ENCODE measurements at places on chromosomes 6 and 20. TPM values are rescaled to one million over a fixed set of nuclear protein-coding genes. Genes with fewer than 3 reads are reported as not detected.

The KCNQ2 gene
- not detected for total RNA-seq

The MYB gene
- total RNA-seq = 0.16 TPM

The SIRPB1 gene
- total RNA-seq = 7.6 TPM

The ATP6V1G2 gene
- total RNA-seq = 1.1 TPM

The RNF39 gene
- not detected for total RNA-seq

The KHDC1 gene
- total RNA-seq = 0.35 TPM

The NKX2-4 gene
- total RNA-seq = not detected

DNA sequence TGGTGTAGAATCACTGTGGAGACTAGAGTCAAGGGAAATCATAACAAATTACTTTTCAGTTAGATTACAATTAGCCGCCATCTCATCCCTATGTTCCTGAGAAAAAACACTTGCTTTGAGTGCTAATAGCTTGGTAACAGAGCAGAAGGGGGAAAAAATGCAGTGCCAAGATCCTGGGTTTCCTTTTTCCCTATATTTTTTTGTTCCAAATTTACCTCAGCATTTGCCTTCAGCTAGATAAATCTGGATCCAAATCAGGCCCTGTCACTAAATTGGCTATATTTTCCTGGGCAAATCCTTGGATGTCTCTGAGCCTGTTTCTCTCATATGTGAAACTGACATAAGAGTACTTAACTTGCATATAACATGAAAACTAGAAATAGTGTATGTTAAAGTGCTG is 86.0 kb downstream of the TENT5A start:
- no peak for DNase-seq

- DNase-seq = no peak
Measured at GRCh38 chr6:33169291-33170175, 22.7 kb downstream of the COL11A2 start.

DNA sequence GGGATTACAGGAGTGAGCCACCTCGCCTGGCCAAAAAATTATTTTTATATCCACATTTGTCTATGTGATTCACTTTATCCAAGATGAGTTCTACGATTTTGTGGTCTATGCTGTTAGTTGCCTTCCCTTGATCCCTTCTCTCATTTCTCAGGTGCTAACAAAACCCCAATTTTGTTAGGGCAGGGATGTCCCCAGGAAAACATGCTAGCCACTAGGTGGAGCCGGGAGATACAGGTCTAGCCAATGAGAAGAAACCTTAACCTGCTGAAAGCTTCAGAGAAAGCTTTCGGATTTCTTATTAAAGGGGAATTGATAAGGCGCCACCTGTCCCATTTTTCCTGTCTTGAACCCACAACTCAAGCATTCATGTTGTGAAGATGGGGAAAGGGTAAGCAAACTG is 167.4 kb upstream of the OLIG3 start:
- DNase-seq = no peak

- DNase-seq = no peak
Measured at GRCh38 chr6:69861986-69862385, 4.4 kb upstream of the COL19A1 start.

DNA sequence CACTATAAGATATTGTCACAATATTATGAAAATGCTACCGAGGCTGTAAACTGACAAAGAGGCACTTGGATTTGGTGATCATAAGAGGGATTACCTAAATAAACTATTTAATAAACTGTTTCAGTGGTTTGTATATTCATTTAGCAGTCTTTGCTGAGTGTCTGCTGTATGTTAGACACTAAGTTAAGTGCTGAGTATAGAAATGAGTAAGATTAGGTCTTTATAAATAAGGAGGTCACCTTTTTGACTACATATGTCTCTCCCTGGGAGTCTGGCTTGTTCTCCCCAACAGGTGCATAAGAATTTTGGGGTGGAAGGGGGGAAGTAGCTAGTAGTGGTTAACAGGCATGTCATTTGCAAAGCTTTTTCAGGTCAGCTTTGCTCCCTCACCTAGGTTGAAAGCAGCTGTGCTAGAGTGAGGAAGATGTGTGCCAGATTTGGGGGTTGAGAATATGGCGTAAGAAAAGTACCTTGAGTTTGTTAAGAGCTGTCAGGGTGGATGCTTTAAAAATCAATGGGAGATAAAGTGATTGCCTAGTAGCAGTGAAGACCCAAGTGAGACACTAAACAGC is 246.3 kb downstream of the ZFAND3 start:
- DNase-seq = no peak

GRCh38 chr6:42269974-42270510 is 52.4 kb upstream of the MRPS10 start:
- DNase-seq = no peak

- DNase-seq = no peak
Measured at GRCh38 chr6:62614442-62614841, 328.4 kb upstream of the KHDRBS2 start.

DNA sequence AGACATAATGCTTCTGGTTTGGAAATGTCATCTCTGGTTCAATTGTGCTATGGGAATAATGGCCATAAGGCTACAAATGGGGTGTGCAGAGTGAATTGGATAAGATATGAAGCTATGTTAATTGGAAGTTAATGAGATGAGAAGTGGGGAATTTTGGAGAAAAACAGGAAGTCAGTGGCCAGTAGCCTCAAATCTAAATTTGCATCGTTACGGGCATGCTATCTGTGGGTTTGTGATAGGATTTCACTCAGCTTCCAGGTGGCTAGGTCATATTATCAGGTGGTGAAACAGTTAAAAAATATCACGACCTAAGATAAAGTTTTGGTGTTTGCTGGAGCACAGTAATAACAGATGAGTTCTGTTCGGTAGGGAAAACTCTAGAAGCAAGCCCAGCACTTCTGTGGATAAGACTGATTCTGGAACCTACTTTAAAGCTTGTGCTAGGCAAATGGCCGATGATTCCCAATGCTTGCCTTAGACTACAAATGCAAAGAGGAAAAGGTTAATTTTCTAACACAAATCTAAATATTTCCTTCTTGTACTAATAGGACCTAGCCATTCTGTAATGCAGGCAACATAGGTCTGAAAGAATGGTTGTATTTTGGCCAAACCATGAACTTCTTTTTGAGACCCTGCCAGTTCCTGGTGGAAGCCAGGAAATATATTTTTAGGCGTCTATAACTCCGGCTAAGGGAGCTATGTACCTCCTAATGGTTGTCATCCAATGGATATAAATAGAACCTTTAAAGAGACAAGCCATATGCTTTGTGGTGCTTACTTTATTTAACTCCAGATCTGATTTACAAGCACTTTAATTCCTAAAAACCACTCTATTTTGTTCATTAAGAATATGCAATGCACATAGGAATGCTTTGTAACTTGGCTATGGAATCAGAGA is 111.0 kb downstream of the PLCB1 start:
- DNase-seq = no peak

DNA sequence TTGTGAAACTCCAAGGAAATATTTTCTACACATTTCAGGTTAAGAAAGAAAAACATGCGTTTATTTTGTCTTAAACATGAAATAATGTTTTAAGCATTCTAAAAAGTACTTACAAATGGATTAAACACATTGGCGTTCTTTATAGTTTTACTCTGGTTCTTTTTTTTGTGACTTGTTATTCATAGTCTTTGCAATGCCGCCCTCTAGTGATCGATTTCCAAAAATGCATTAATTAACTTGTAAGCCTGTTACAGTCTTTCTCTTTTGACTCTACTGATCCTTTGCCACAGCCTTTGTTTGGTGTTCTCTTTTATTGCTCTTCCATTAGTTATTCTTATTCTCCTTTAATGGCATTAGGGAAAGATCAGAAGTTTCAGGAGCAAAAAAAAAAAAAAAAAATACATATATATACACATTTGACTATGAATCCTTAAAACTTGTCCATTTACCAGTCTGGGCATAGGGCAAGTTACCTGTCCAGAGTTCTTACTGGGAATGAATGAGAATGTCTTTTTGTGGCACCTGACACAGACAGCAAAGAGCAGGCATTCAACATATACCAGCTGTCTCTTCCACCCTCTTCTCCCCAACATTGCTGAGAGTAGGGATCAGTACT is 59.9 kb downstream of the MACROD2 start:
- DNase-seq = no peak

DNA sequence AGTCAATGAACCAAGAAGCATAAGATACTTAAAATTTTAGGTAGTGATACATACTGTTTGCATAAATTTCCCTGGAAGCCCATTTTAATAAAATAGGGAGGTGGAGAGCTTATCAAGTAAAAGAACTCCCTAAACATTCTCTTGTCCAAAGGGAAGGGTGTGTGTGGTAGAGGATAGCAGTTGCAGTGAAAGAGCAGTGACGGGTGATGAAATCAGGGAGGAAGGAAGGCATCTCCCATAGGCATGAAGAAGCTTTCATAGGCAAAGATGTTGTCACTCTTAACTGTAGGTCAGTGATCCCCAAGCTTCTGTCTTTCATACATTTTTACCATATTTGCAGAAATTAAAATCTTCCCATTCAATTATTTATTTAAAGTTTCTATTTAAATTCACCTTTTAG is 60.0 kb upstream of the ZNF831 start:
- no peak for DNase-seq

Measured in mesenteric fat pad (tissue), 1 donor.